Adrenal gland (tissue), 19 donors: ENCODE measurements at places on chromosomes 11 and 22. TPM values are rescaled to one million over a fixed set of nuclear protein-coding genes. Genes with fewer than 3 reads are reported as not detected.

Gene OR51B2
- not detected for total RNA-seq

Gene KCNQ1
- 306 TPM for total RNA-seq

Gene TSSK2
- 0.06 TPM for total RNA-seq

Gene RAB3IL1
- 17.6 TPM for total RNA-seq

Gene SPON1
- total RNA-seq: 116 TPM

Gene UPK3A
- not detected for total RNA-seq

Gene OR8G1
- not detected for total RNA-seq

Gene TRABD
- 22.2 TPM for total RNA-seq

Gene OR10AG1
- total RNA-seq: not detected

Gene HTR3A
- not detected for total RNA-seq

Gene TPBGL
- 1.2 TPM for total RNA-seq

Gene OR52A1
- not detected for total RNA-seq

Gene C11orf97
- not detected for total RNA-seq

Gene TEX54
- not detected for total RNA-seq

Gene CD3D
- total RNA-seq: 2.2 TPM

Gene ANKK1
- total RNA-seq: 0.84 TPM

Gene LARGE2
- total RNA-seq: 7.1 TPM

Gene RAB38
- total RNA-seq: 27.8 TPM

Gene RASD2
- 6.8 TPM for total RNA-seq

Gene NRIP3
- total RNA-seq: 8.3 TPM

Gene CARD10
- 31.6 TPM for total RNA-seq

Gene FAT3
- 0.09 TPM for total RNA-seq

Gene KIF18A
- total RNA-seq: 1.0 TPM

Gene PHETA2
- total RNA-seq: 14.3 TPM

Gene IGF2
- total RNA-seq: 693 TPM

Gene TESMIN
- 4.2 TPM for total RNA-seq

Gene STK33
- total RNA-seq: 15.4 TPM

Gene PPFIA1
- 58.6 TPM for total RNA-seq

Gene PLEKHA7
- 0.54 TPM for total RNA-seq

Gene ZP1
- 0.60 TPM for total RNA-seq

Gene OLFML1
- total RNA-seq: 6.7 TPM

Gene SLC1A2
- total RNA-seq: 7.2 TPM

Gene P2RX3
- total RNA-seq: 2.5 TPM

Gene KRTAP5-7
- total RNA-seq: not detected
